ENCODE measurements at places on chromosomes 13 and 19.

DNA sequence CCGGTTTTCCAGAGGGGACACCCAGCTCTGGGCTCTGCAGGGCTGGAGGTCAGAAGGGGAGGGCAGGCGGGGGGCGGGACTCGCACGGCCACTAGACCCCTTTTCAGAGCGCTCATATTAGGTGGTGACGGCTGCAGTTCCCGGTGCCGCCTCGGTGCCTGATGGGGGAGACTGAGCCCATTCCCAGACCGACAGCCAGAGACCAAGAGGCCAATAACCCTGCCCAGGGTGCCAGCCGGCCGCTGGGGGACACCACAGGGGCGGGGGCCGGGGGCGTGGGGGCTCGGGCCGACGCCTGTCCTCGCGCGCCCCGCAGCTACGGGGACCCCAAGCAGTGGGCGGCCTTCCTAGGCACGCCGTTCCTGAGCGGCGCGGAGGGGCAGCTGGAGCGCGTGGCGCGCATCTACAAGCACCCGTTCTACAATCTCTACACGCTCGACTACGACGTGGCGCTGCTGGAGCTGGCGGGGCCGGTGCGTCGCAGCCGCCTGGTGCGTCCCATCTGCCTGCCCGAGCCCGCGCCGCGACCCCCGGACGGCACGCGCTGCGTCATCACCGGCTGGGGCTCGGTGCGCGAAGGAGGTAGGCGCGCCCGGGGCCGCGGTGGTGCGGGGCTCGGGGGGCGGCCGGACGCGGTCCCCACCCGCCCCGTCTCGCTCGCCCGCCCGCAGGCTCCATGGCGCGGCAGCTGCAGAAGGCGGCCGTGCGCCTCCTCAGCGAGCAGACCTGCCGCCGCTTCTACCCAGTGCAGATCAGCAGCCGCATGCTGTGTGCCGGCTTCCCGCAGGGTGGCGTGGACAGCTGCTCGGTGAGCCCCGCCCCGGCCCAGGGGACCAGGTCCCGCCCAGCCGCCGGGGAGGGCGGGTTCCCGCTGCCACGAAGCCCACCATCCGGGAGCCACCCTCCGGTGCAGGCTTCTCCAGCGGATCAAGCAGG, 2.4 kb downstream of the TIMM13 start:
- H3K27ac ChIP-seq: no peak overlapping the region
- DNase-seq: no peak
- H3K27me3 ChIP-seq: no peaks in the 10 kb centered on the region
- H3K4me3 ChIP-seq: no peak overlapping the region

DNA sequence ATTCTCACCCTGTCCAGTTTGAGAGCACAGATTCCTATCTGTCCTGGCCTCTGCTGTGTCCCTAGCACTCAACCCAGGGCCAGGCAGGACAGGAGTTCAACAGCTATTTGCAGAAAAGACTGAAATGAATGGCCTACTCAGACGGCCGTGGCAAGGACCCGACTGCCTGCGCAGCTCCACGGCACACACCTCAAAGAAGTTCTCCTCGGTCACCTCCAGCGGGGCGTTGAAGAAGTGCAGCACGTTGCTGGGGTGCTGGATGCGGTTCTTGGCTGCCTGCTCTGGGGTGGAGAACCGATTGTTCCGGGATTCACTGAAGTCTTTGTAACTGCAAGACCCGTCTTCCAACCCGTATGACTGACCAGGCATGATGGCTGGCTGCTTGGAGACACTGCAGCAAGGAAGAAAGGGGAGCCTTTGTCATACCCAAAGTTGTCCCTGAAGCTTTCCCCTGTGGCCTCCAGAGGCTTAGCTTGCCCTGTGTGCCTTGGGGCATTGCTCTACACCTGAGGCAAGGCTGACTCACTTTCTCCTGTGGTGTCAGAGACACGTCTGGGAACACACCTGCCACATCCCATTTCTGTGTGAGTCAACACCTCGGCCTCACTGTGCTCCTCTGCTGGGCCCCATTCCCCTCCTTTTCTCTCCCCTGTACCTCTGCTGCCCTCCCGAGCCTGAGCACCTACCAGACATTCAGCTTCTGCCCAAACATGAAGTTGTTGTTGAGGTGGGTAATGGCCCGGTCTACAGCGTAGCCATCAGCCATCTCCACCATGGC, 6.8 kb upstream of the ECH1 start:
- no peak overlapping the region for H3K4me3 ChIP-seq
- H3K4me1 ChIP-seq: no peaks in the 10 kb centered on the region
- H3K36me3 ChIP-seq: peaks cover 82% of the 10 kb centered on the region
- no peak overlapping the region for H3K27ac ChIP-seq
- no peak for DNase-seq

DNA sequence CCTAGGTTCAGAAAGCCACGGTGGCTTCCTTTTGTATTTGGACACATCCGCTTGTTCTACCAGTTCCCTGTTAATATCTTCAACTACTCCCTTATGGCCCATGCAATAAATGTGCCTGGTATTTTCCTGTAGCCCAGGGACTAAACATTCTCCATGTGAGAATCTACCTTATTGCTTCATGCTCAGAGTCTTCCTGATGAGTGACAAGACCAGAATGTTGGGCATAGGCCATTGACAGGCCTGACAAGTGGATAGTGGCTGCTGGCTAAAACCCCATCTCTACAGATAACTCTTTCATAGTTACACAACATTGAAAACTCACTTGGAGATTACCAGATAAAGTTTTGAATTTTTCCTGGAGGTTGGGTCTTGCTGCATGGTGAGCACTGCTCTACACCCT, 449.9 kb downstream of the HS6ST3 start:
- H3K36me3 ChIP-seq: no peaks in the 10 kb centered on the region
- no peaks in the 10 kb centered on the region for H3K27me3 ChIP-seq
- H3K4me1 ChIP-seq: no peaks in the 10 kb centered on the region

DNA sequence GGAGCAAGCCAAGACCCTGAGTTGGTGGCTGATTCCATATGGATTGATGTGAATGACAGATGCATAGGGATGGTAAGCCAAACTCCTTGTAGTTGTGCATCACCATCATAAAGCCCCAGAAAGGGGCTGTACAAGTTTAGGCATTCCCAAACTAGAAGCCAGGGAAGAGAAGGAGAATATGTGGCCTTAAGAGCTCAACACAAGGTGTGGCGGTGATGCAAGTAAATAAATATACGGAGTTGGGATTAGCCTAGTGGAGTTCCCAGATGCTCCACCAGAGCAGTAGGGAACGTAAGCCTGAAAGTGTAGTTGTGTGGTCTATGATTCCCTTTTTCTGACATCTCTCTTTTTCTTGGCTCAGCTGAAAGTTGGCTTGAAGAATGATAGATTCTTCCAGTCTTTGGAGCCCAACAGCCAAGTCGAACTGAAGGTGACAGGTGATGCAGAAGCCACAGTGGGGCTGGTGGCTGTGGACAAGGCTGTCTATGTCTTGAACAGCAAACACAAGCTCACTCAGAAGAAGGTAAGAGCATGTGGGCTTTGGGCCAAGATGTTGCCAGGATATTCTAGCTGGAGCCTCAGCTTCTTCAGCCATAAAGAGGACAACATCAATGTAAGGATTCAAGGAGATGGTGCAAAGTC, 30.1 kb downstream of the RDH8 start:
- H3K27me3 ChIP-seq: no peaks in the 10 kb centered on the region
- H3K27ac ChIP-seq: no peak overlapping the region
- H3K36me3 ChIP-seq: no peaks in the 10 kb centered on the region
- DNase-seq: no peak
- H3K4me1 ChIP-seq: no peaks in the 10 kb centered on the region
- no peak overlapping the region for H3K4me3 ChIP-seq

DNA sequence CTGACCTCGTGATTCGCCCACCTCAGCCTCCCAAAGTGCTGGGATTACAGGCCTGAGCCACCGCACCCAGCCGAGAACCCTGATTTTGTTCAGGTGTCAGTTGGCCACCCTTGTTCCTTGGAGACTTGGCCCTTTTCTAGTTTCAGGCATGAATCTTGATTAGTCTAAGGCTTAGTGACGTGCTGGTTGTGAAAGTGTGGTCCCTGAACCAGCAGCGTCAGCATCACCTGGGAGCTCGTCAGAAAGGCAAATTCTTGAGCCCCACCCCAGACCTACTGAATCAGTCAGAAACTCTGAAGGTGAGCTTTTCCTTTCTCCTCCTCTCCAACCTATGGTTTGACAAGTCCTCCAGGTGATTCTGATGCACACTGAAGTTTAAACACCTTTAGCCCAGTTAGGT, 35.2 kb downstream of the CACNG6 start:
- no peaks in the 10 kb centered on the region for H3K36me3 ChIP-seq
- H3K27me3 ChIP-seq: no peaks in the 10 kb centered on the region
- no peak overlapping the region for H3K4me3 ChIP-seq
- H3K27ac ChIP-seq: no peak overlapping the region

DNA sequence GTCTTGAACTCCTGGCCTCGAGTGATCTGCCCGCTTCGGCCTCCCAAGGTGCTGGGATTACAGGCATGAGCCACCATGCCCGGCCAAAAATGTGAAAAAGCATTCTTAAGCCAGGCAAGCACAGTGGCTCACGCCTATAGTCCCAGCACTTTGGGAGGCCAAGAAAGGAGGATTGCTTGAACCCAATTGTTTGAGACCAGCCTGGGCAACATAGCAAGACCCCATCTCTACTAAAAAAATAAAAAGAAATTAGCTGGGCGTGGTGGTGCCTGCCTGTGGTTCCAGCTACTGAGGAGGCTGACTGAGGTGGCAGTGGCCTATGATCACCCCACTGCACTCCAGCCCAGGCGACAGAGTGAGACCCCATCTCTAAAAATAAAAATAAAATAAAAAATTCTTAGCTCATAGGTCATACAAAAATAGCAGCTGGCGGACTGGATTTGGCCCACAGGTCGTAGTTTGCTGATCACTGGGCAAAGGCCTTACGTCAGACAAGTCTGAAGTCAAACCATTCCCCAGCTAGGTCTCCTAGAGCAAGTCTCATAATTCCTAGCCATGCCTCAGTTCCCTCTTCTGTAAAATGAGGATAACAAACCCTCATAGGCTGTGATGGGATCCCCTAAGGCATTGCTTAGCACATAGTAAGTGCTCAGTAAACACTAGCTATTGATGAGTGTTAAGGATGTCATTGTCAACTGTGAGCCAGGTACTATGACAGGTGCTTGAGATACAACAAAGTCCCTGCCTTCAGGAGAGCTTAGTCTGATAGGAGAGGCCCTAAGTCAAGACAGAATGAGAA, 36.0 kb downstream of the INSR start:
- H3K36me3 ChIP-seq: no peaks in the 10 kb centered on the region
- no peaks in the 10 kb centered on the region for H3K4me1 ChIP-seq
- no peak overlapping the region for H3K27ac ChIP-seq
- no peak overlapping the region for H3K4me3 ChIP-seq
- no peaks in the 10 kb centered on the region for H3K27me3 ChIP-seq

DNA sequence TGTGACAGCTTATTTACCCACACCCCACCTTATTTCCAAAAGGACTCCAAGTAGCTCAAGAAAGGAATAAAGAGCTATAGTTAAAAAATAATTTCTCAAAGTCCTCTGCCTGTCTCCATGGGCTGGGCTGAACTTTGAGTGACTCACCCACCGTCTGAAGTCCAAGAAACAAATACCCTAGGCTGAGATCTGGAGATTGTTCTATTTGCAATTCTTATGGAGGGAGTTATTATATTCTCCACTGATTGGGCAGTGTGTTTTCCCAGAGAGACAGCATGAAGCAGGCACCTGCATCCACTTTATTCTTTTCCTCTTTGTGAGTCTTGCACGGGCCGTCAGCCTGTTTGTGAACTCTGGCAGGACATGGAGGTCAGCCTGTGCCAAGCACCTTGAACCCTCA, 63.2 kb downstream of the SHISA2 start:
- H3K36me3 ChIP-seq: no peaks in the 10 kb centered on the region
- no peak overlapping the region for H3K4me3 ChIP-seq
- no peaks in the 10 kb centered on the region for H3K27me3 ChIP-seq
- no peak for DNase-seq

DNA sequence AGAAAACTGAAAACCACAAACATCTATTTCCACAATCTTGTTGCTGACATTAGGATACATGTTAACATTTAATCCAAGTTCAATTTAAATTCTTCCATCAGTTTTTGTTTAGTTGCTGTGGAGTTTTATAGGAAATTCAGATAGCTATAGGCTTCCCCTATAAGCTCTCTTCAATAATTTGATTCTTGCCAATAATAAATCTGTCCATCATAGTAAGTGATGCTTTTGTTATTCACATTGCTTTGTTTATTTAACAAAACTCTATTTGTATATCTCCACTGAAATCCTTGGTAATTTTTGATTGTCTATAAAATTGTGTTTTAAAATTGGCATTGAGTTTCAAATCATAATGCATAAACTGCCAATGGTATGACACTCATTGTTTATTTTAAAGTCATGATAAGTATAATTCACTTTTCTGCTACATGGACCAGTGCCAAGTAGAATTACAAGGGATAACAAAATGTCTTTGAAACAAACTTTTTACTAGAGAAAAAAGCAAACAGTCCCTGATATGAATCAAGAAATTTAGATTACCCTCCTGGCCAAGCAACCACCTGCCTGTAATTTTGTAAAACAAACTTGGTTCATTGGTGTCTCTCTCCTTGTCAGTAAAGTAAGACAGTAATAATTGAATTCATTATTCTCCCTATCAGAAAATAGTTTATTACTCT, 577.3 kb upstream of the GPC6 start:
- no peaks in the 10 kb centered on the region for H3K4me1 ChIP-seq
- no peak for DNase-seq
- no peak overlapping the region for H3K4me3 ChIP-seq

DNA sequence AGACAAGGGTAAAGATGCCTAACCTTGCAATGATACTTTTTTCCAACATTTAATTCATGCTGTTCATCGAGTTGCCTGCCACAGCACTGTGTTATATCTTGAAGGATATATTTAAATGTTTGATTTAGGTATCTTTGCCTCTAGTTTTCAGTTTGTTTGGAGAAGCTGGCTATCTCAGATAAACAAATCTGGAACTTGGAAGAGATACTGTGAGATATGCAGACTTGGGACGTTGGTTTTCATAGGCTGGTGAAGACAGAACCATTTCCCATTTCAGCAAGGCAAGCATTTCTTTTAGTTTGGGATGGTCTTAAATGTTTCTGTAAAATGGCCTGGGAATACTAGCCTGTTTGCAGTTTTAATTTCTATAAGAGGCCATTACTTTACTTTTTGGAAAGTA, 3.3 kb downstream of the RNASEH2B start:
- no peaks in the 10 kb centered on the region for H3K36me3 ChIP-seq
- no peak overlapping the region for H3K27ac ChIP-seq
- H3K4me1 ChIP-seq: no peaks in the 10 kb centered on the region
- DNase-seq: no peak
- H3K27me3 ChIP-seq: no peaks in the 10 kb centered on the region
- no peak overlapping the region for H3K4me3 ChIP-seq

DNA sequence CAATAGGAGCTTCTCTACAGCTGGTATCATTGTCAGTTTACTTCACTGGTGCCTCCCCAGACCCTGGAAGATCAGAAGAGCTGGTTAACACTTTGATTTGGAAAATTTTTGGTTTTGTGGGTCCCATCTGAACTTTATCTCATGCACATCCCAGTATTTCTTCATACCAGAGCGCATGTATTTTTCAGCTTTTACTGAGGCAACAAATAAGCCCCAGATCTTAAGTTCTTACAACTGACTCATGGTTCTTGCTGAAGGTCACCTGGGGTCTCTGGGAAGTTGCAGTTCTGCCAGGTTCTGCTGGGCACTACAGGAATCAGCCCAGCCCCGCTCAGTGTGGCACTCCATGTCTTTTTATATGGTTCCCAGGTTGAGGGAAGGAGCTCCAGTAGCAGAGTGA, 1249.9 kb downstream of the EFNB2 start:
- H3K4me1 ChIP-seq: no peaks in the 10 kb centered on the region
- H3K4me3 ChIP-seq: no peak overlapping the region
- H3K36me3 ChIP-seq: no peaks in the 10 kb centered on the region
- no peaks in the 10 kb centered on the region for H3K27me3 ChIP-seq
- H3K27ac ChIP-seq: no peak overlapping the region
- DNase-seq: no peak

GRCh38 chr19:10719466-10719961, 1.6 kb downstream of the DNM2 start:
- H3K27ac ChIP-seq: peak overlapping the region; percentile 96
- DNase-seq: no peak
- H3K4me3 ChIP-seq: peak overlapping the region; percentile 93
- H3K36me3 ChIP-seq: peaks cover 4% of the 10 kb centered on the region

All from right atrium auricular region (tissue), 2 donors.